ENCODE measurements at places on chromosomes 2 and 18. TPM values are rescaled to one million over a fixed set of nuclear protein-coding genes. Genes with fewer than 3 reads are reported as not detected.

GRCh38 chr2:43185146-43185545, 41.3 kb downstream of the ZFP36L2 start:
- peaks cover 14% of the 10 kb centered on the region for H3K4me1 ChIP-seq
- no peak overlapping the region for H3K27ac ChIP-seq
- no peaks in the 10 kb centered on the region for H3K36me3 ChIP-seq
- H3K27me3 ChIP-seq = no peaks in the 10 kb centered on the region

DNA sequence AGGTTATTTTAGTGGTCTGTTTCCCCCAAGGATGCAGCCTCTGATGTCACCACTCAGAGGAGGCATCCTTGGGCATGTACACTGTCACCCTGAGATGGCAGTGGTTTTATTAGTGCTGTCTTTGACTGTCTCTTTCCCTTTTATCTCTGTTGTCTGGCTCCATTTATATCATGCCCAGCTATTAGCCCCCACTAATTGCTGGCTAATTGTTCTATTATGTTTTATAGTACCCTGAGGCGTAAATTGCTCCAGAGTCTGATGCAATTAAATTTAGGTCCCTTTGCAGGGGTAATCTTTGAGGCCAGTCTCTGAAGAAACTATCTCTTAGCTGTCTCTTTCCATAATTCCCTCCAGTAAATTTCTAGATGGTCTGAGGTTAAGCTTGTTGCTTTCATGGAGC, 301.0 kb upstream of the KLHL29 start:
- H3K27ac ChIP-seq = no peak overlapping the region
- no peak for DNase-seq
- no peaks in the 10 kb centered on the region for H3K36me3 ChIP-seq
- no peak overlapping the region for H3K4me3 ChIP-seq

The MYOM1 gene
- total RNA-seq = 5.8 TPM

- no peaks in the 10 kb centered on the region for H3K4me1 ChIP-seq
- H3K36me3 ChIP-seq = no peaks in the 10 kb centered on the region
- H3K27ac ChIP-seq = no peak overlapping the region
- no peak overlapping the region for H3K4me3 ChIP-seq
- no peaks in the 10 kb centered on the region for H3K27me3 ChIP-seq
Observed at GRCh38 chr18:48617844-48618497, 79.1 kb downstream of the CTIF start.

DNA sequence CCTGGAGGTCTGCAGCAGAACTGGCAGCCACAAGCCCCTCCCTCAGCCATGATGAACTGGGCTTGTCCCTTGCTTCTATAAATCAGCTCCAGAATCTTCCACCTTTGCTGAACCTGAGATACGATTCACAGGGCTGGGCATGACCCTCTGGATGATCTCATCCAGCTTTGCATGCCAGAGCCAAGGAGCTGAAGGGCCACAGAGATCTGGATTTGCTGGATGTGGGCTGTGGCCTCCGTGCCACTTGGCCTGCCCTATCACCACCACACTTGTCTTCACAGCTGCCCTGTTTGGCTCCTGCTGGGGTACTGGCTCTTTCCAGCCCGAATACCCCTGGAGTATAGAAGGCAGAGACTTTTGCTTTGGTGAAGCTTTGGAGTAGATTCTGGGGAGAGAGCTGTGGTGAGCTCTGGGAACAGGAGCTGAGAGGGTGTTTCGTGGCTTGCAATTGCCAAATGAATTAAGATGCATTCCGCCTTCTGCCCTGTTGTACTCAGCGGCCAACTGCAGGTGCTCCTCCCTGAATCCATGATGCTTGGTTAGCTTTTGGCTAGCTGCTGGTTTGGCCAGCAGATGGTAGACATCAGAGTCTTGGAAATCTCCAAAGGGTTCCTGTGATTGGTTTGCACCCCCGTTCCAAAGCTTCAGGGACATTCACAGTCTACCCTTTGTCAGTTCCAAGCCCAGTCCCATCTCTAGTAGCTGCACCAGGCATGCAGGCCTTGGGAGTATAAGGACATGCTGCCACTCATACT, 30.9 kb upstream of the GIGYF2 start:
- no peak overlapping the region for H3K4me3 ChIP-seq
- H3K27me3 ChIP-seq = no peaks in the 10 kb centered on the region
- H3K27ac ChIP-seq = no peak overlapping the region
- no peaks in the 10 kb centered on the region for H3K36me3 ChIP-seq

- H3K27ac ChIP-seq = no peak overlapping the region
- H3K4me1 ChIP-seq = no peaks in the 10 kb centered on the region
- H3K27me3 ChIP-seq = no peaks in the 10 kb centered on the region
- no peak overlapping the region for H3K4me3 ChIP-seq
- no peak for DNase-seq
Observed at GRCh38 chr2:108428286-108429009, 20.6 kb upstream of the GCC2 start.

- no peaks in the 10 kb centered on the region for H3K4me1 ChIP-seq
- H3K36me3 ChIP-seq = no peaks in the 10 kb centered on the region
- H3K27me3 ChIP-seq = no peaks in the 10 kb centered on the region
- DNase-seq = no peak
- no peak overlapping the region for H3K4me3 ChIP-seq
Observed at GRCh38 chr2:238899386-238899785, 51.5 kb downstream of the TWIST2 start.

The LYPD6B gene
- total RNA-seq = not detected
